ENCODE measurements at places on chromosomes 4 and X. TPM values are rescaled to one million over a fixed set of nuclear protein-coding genes. Genes with fewer than 3 reads are reported as not detected.

DNA sequence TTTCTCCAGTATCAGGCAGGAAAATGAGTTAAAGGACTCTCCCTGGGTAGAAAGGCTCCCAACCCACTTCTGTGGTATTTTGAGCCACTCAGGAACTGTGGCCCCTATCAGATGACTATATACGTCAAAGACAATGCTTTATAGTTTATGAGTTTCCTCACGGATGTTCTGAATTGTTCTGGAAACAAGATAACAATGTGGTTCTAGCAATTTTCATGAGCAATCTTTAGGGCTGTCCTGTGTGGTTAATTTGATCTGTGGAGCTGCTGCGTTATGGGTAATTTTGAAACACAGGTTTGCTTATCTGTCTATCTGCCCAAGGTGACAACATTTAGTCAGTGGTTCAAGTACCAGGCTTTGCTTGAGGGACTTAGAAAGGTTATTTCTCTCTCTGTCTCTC is 46.7 kb upstream of the IL2 start:
- no peak for DNase-seq

DNA sequence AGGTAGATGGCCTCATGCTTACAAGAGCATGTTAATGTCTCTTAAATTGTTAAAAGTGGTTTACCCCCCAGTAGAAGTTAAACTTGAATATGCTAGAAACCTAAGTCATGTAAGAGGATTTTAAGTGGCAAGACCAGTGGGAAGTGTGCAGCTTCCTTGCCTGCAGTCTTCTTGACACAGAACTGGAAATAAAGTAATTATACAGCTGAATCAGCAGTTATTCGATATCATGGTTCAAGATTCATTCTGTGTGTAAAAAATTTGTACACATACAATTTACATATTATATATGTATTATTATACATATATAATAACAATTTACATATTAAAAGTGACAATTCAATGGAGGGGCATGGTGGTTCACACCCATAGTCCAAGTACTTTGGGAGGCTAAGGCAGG is 24.1 kb downstream of the UGT2B4 start:
- DNase-seq = no peak

DNA sequence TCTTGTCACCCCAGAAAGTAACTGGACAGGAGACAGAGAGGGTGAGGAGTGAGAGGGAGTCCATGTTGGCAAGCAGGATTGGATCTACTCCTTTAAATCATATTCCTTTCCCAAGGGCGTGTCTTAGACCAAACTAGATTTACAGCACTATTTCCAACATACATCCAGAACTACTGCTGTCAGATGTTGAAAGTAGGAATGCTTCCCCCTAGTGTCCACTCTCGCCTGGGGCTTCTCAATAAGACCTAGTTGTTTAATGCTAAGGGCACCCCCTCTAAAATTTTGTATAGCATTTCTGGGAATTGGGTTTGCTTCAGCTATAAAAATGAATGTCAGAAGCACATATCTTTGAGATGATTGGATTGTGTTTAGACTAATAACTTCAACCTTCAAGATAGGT is 13.3 kb downstream of the OFD1 start:
- peak; percentile 45 for DNase-seq

DNA sequence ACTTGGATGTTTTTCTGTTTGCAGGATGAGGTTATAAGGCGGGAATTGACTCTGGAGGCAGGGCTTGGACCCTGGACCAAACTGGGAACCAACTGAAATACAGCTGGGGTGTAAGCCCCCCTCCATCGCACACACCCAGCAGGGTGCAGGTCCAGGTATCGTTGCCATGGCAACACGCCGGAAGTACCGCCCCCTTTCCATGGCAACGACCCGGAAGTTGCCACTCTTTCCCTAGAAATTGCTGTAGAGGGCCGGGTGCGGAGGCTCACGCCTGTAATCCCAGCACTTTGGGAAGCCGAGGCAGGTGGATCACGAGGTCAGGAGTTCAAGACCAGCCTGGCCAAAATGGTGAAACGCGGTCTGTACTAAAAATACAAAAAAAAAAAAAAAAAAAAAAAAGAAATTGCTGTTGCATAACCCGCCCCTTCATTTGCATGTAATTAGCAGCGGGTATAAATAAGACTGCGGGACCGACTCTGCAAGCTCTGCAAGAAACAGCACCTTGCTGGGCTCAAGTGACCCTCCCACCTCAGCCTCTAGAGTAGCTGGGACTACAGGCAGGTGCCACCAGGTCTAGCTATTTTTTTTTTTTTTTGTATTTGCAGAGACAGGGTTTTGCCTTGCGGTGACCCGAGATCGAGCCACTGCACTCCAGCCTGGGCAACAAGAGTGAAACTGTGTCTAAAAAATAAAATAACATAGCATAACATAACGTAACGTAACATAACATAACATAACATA is 139.6 kb downstream of the CRLF2 start:
- DNase-seq = no peak

- DNase-seq = no peak
Measured at GRCh38 chr4:176441594-176441993, 121.8 kb downstream of the SPCS3 start.

Gene PFKFB1
- total RNA-seq = 0.77 TPM

Gene P2RY4
- not detected for total RNA-seq

Gene SERPINA7
- not detected for total RNA-seq
